Activated naive CD8-positive, alpha-beta T cell treated with anti-CD3 and anti-CD28 coated beads for 36 hours (primary cell): ENCODE measurements at places on chromosomes 2 and 18.

DNA sequence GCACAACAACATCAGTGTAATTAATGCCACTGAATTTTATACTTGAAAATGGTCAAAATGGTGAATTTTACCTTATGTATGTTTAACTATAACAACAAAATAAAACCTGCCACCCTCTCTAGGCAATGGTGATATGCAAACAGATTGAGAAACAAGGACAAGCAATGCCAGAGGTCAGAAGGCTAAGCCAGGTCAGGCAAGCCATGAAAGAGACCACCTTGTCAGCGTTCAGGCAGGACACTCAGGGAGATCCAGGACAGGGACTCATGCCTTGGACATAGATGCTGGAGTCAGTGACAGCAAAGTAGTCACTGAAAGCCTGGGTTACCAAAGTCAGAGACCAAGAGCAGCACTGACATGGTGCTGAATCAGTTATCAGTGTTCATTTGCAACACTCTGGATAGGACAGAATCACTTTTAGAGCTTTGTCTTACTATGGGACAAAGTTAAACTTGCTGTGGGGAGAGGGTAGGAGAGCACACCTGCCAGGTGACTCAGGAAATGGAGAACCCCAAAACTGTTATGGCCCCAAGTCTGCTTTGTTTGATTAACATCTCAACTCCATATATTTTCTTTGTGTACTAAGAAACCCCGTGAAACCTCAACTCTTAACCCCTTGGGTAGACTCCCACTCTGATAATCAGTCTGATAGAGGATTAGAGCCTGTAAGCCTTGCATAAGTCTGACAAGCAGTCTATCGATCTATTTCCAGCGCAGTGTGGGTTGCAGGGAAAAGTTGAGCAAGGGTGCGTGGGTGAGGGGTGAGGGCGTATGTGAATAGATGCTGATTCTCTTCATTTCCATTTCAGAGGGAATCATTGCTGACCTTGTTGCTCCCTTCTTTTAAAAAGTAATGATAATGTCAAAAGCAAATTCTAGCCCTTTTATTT lies 48.7 kb upstream of the ZNF385B start:
- no peak for DNase-seq

DNA sequence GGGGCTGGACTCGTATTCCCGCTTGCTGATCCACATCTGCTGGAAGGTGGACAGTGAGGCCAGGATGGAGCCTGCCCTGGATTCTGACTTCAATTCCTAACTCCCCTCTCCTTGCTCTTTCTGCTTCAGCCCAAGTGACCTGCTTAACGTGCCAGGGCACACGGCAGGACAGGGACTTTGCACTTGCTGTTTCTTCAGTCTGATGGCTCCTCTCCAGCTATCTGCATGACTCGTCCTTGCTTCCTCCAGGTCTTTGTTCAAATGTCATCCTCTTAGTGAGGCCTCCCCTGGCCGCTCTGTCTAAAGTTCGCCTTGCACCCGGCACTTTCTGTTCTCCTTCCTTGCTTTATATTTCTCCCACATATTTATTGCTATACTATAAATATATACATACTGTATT lies 357.6 kb downstream of the MTX2 start:
- DNase-seq = no peak

- no peak for DNase-seq
Observed at GRCh38 chr2:238094438-238095022, 5.6 kb upstream of the ESPNL start.

DNA sequence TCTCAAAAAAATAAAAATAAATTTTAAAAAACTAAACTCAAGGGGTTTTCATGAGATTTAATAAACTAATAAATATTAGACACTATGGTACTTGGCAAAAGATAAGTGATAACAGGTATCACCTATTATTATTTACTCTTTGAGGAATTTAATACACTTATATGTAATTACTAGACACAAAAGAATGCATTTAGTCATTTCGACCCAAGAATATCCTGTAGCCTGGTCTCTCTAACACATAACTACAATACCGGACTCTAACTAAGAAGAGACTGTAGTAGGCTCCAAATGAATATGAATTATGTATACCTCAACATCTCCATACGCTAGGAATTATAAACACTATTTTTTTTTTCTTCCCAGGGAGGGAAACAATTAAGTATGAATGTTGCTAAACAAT lies 850.7 kb downstream of the CPS1 start:
- DNase-seq = no peak

GRCh38 chr2:236113425-236113824 lies 54.8 kb downstream of the GBX2 start:
- DNase-seq = no peak
